Transverse colon (tissue), 4 donors: ENCODE measurements at places on chromosomes 3 and 15.

DNA sequence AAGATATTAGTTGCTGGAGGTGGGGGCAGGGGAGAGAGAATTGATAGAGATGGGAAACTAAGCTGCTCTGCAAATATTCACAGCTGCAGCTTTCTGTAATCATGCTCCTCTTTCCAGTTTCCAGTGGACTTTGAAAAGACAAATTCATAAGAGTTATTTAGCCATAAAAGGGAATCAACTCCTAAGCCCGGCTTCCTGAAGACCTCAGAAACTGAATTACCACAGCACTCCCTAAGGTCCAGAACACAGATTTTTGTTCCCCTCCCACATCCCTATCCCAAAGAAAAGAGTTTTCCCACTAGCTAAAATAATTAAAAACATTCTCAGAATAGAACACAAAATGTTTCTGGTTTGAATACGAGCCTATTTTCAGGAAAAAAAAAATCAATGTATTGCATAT is 871.8 kb upstream of the NR2F2 start:
- no peak for DNase-seq

GRCh38 chr3:41846850-41847249 is 115.1 kb downstream of the ULK4 start:
- no peak for DNase-seq

DNA sequence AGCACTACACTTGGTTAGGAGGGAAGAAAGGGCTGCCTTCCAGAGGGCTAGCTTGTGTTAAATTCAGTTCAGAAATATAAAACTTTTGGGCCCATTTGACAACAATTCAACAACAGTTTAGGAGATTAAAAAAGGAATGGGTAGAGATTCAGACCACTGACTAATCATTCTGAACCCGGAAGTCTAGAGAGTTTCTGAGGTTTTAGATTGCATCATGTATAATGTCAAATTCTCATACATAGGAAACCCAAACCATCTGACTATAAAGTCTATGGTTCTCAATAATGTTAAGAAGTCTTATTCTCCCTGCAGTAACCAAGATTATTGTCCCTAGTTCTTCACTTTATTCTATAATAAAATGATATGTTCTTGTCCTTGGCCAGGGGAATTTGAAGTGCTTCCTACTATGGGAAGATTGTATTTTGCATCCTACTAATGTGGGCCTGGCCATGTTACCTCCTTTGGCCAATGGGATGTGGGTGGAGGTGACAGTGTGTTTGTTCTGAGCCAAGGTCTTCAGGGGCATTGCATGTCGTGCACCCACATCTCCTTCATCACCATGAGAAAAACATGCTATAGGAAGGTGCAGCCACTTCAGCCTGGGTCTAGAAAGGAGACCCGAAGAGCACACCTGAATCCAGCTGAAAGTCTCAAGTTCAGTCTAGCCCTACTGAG is 66.4 kb upstream of the CCNL1 start:
- no peak for DNase-seq

- no peak for DNase-seq
Measured at GRCh38 chr15:29913528-29914135, 91.4 kb upstream of the TJP1 start.

DNA sequence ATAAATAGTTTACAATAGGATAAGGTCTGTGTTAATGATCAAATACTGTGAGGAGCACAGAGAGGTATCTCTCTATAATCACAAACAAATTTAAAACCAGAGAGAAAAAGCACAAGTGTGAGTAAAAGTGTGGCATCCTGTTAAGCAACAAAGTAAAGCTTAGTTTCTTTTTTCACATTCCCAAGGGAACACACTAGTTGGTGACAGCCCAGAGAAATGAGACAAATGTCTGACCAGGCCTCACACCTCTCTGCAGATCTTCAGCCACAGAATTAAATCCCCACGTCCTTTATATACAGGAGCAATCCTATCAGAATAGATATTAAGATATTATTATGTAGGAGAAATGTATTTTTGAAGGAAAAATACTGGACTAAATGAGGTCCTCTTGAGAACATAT is 2.7 kb downstream of the FBN1 start:
- DNase-seq = no peak

- DNase-seq = no peak
Measured at GRCh38 chr3:142735462-142735861, 11.6 kb downstream of the TRPC1 start.

GRCh38 chr15:36152936-36153335 is 426.5 kb upstream of the CDIN1 start:
- no peak for DNase-seq

- no peak for DNase-seq
Measured at GRCh38 chr15:56672721-56673120, 60.6 kb downstream of the ZNF280D start.

DNA sequence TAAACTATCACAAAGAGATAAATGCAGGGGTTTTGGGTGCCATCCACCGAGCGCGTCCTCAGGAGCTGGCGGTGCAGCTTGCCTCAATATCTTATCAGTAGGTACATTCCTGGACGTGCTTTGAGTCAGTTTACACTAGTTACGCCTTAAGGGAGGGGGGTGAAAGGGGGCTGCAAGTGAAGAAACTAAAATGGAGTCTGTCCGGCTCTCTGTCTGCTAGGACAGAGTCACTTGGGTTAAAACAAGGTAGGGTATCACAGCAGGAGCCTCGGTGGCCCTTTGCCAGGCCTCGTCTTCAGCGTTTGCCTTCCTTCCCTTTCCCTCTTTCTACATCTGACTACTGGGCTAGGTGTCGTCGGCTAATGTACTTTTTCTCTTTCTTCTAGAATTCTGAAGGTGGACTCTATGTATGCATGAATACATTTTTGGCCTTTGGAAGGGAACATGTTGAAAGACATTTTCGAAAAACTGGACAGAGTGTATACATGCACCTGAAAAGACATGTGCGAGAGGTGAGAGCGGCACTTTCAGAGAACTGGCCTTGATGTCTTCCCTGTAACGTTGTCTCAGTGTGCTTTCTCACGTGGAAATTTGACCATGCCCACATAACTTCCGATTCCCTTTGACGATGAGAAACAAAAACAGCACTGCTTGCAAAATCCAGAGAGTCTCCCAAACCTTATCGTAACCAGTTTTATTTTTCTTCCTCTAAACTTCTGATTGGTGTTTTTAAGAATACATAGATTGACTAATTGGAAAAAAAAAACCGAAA is 28.8 kb downstream of the USP13 start:
- DNase-seq = no peak

DNA sequence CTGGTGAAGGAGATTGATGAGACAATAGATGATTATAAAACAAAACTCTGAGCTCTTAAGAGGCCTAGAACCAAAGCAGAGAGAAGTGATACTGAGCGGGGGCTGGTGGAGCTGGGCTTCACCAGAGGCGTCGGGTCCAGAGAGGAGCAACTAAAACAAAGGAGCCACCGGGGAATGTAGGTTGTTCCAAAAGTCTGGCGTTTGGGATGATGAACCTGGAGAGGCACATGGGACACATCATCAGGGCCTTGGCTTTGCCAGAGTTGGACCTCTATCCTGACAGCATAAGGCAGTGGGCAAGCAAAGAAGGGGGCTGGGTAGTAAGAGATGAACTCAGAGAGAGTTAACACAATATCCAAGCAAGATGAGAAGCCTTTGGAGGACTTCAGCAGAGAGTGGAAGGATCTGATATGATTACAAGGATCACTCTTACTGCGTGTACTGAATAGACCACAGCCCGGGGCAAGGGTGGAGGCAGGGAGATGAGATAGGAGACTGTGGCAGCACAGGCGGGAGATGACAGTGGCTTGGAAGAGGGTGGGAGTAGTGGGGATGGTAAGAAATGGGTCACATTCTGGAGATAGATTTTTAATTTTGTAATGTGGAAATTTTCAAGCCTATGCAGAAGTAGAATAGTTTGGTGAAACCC is 36.0 kb upstream of the RASA2 start:
- DNase-seq = no peak

DNA sequence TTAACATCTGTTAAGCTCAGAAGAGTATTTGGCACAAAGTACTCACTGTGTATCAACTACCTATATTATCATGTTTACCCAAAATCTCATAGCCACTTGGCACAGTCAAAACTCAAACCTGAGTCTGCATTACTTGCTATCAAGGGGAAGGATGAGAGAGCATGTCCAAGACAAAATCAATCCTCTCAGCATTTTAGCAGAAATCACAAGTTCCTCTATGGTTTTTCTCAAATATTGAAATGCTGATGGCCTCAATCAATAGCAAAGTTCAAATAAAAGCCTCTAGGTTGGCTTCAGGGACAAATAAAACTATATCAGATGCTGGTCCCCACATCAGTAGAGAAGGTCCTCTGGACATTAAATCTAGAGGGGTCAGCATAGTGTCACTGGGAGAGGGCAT is 14.3 kb downstream of the TBC1D2B start:
- no peak for DNase-seq

GRCh38 chr15:69032703-69033373 is 18.3 kb downstream of the NOX5 start:
- no peak for DNase-seq

- DNase-seq = no peak
Measured at GRCh38 chr3:73490453-73491286, 134.1 kb downstream of the PDZRN3 start.

DNA sequence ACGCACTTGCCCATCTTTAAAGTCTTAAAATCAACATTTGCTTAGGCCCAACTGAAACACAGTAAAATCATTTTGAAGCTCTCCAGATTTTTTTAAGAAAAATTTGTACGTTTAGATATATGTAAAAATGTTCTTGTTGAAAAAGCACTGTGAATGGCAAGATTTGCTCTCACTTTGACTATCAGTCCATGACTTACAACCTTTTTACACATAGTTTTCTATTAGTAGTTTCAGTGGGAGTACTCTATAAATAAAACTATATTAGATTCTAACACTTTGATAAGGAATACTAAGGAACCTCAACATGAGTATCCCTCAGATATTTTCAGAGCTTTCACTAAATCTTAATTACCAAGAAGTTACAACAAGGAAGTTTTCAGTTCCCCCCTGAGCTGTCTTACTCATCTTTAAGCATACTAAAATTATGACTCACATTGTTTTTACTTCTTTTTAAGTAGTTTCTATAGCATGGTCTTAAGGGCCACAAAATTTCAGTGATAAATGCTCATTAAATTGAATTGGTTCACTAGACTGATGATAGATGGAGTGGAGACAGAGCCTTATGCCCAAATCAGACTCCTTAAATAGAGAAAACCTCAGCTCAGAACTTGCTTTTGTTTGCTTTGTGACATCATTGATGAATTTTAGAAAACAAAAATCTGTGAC is 31.6 kb upstream of the RAP2B start:
- no peak for DNase-seq

- no peak for DNase-seq
Measured at GRCh38 chr3:130558366-130558765, 41.4 kb downstream of the COL6A6 start.

GRCh38 chr3:12907729-12908128 is 66.4 kb upstream of the RPL32 start:
- DNase-seq = no peak

- DNase-seq = no peak
Measured at GRCh38 chr3:142394921-142395622, 52.8 kb downstream of the XRN1 start.

DNA sequence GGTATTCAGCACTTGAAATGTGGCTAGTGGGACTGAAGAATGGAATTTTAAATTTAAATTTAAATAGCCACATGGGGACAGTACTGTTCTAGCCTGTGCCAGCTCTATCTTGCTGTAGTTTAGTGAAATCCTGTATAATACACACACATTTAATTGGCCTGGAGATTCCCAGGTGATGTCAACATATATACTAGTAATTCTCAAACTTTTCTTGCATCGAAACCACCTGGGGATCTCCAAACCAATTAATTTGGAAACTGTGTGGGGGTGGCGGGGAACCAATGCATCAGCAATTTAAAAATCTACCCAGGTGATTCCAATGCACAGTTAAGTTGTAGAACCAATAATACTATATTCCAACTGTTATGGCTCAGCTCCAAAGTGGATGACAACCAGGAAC is 228.9 kb upstream of the MRPL3 start:
- no peak for DNase-seq
